GM12878 (cell line): ENCODE measurements at places on chromosomes 2 and 18.

DNA sequence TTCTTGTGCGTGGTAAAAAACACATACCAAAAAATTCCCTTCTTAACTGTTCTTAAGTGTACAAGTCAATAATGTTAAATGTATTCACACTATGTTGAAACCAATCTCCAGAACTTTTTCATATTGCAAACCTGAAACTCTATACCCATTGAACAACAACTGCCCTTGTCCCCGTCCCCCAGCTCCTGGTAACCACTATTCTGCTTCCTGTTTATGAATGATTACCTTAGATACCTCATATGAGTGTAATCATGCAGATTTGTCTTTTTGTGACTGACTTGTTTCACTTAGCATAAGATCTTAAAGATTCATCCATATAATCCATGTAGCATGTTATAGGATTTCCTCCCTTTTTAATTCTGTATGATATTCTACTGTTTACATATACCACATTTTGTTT lies 59.9 kb downstream of the NAT8 start:
- DNase-seq = no peak

GRCh38 chr2:45910473-45911060 lies 259.1 kb downstream of the PRKCE start:
- no peak for DNase-seq

- DNase-seq = no peak
Observed at GRCh38 chr2:138020432-138020831, 56.2 kb downstream of the HNMT start.

GRCh38 chr2:10584843-10585475 lies 104.8 kb downstream of the NOL10 start:
- DNase-seq = no peak

GRCh38 chr2:61328707-61329251 lies 142.1 kb downstream of the USP34 start:
- DNase-seq = no peak

GRCh38 chr2:174535757-174536703 lies 49.2 kb upstream of the GPR155 start:
- DNase-seq = no peak

DNA sequence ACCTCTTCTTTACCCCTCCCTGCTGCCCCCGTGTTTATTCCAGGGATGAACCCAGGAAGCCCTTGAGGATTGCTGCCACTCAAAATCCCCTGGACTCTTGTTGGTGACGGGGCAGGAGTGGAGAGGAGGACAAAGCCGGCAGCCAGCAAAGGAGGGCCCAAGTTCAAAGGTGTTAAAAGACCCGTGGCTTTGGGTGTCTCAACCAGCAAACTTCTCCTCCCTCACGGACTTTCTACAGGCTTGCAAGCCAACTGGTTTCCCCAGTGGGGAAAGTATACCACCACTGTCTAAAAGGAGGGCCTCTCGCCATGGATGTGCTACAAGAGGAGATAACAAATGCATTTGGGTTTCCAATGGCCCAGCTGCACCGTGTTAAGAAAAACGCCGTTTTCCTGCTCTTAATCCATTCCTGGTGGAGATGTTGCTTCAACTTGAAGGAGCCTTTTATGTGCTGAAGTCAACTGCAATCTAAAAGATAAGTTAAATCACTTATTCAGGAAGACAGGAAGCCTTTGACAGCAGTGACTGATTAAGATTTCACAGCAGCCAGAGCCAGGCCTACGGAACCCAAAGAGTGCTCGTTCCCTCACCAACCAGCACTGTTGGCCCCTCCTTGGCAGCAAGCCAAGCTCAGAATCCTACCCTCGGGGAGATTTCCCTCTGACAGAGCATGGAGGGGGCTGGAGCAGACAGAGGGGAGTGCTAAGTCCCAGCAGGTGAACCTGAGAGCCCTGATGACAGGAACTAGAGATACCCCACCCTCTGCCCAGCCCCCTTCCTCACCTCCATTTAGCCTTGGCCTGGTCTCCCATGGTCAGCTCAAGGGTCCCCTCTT lies 57.8 kb downstream of the ZBTB7C start:
- DNase-seq = no peak

- DNase-seq = no peak
Observed at GRCh38 chr18:74589021-74589420, 8.6 kb upstream of the ZNF407 start.

DNA sequence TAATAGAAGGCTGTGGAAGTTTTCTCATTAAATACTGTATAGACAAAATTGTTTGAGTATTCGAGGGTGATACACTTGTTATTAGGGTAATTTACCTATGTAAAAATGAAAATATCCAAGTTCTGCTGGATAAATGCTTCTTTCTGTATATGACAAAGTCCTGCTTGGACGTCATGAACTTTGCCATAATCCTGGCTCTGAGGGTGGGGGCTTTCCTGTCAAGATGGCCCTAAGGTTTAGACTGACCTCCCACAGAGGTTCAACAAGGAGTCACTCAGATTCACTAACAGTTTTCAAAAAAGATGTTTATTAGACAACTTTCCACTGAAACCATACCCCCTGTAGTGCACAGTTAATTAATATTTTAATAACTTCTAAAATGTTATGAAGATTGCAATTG lies 52.5 kb upstream of the NABP1 start:
- no peak for DNase-seq

GRCh38 chr2:112480530-112481049 lies 1.4 kb upstream of the TTL start:
- DNase-seq = no peak

DNA sequence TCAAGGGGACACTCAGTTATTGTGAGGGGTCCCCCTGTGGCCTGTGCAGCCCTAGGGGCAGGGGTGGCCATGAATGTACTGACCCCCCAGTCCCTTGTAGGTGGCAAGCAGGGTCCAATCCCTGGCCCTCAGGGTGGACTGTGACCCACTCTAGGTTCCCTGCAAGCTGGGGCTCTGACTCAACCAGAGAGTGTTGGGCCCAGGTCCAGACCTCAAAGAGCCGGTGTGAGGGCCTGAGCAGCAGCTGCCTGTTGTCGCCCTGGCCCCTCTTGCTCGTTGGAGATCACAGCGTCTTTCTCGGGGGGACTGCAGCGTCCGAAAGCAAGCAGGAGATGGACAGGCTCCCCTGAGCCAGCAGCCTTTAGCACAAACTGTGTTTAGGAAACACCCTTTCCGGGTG lies 66.8 kb upstream of the ATG16L1 start:
- no peak for DNase-seq

- DNase-seq = no peak
Observed at GRCh38 chr2:142217804-142218203, 87.0 kb upstream of the LRP1B start.

- no peak for DNase-seq
Observed at GRCh38 chr2:214593727-214594126, 182.9 kb downstream of the VWC2L start.

- DNase-seq = no peak
Observed at GRCh38 chr2:237588044-237588696, 2.4 kb downstream of the RAB17 start.

GRCh38 chr2:229650901-229651300 lies 63.5 kb downstream of the DNER start:
- DNase-seq = no peak

GRCh38 chr2:46315103-46315890 lies 18.1 kb downstream of the EPAS1 start:
- no peak for DNase-seq

DNA sequence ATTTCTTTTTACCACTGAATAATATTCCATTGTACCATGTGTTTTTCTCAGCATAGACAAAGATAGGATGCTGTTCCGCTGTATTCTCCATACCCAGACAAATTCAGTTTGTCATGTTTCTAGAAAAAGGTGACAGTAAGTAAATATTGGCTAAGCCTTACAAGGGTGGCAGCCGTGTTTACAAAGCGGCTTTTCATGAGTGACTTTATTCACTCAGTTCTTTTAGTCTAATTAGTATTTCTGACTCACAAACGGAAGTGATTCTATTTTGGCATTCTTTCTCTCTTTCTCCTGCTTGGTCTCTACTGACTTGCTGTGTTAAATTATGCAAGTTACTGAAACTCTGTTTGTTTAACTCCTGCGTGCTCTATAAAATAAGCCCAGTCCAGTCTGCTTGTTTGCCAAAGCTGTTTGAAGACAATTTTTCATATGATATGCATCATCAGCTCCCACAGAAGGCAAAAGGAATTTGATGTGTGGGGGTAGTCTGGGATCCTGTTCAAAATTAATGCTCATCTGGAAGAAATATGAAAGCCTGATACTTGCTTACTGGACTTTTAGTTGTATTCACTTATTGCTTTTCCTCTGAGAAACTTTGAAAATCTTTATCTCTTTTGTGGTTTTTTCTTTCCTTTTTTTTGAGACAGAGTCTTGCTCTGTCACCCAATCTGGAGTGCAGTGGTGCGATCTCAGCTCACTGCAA lies 2.3 kb upstream of the PLEKHH2 start:
- DNase-seq = no peak

- DNase-seq = no peak
Observed at GRCh38 chr2:72806280-72806945, 19.4 kb downstream of the EXOC6B start.

DNA sequence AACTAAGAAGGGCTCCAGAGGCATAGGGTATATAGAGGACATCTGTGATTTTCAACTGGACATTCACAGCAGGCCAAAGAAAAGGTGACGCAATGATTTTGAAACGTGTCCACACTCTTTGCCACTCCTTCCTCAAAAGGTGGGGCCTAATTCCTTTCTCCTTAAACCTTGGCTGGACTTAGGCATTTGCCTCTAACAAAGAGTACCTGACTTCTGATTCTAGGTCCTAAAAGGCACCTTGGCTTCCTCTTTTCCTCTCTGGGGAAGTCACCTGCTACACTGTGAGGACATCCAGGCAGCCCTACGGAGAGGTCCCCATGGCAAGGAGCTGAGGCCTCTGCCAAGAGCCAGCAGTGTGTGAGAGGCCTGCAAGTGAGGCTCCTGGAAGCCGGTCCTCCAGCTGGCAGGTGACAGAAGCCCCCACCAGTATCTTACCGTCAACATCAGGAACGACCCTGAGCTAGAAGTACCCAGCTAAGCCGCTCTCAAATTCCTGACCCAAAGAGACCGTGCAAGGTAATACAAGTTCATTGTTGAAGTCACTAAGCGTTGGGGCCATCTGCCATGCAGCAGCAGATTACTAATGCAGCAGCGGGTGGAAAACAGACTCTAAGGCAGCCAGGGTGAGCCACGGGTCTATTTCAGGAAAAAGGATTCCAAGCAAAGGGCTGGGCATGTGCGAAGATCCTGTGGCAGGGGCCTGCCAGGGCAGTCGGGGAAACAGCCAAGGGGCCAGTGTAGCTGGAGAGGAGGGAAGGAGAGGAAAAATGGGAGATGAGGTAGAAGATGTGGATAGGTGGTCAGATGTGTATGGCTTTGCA lies 7.4 kb upstream of the HES6 start:
- no peak for DNase-seq

- DNase-seq = no peak
Observed at GRCh38 chr18:44521668-44522022, 159.0 kb upstream of the SETBP1 start.

DNA sequence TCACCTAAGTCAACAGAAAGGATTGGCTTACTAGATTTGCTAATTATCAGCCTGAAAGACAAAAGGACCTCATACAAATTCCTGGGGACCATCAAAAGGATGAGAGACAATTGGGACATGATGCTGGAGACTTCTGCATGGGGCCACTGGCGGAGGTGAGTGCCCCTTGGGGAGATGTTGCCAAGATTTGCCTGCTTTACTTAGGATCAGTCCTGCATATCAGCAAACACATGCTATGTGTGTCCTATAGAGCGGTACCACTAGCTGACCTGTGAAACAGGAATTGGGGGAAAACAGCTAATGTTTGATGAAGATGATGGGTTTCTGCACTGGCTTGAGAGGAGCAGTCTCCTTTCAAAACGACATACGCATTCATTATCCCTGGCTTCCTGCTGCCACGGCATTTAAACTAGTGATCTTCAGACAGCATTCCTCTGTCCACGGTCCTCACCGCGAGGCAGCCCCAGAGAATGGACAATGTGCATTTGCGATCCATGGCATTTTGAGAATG lies 104.2 kb downstream of the TGIF1 start:
- no peak for DNase-seq

GRCh38 chr2:36088716-36089328 lies 266.8 kb upstream of the CRIM1 start:
- no peak for DNase-seq

DNA sequence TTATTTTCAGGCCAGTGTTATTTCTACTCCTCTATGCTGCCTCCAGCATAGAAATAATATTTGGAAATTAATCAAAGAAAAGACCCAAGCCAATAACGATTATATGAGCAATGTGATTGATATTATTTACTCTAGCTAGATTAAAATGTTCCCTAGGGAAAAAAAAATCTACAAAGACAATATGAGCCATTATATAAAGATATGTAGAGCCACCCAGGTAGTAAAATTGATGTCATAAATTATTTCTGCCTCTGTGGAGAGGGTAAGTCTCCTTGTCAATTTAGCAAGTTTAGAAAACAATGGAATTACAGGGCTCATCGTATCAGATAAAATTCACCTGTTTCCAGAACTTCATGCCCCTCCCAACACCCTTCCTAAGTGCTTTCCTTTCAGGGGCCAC lies 202.9 kb downstream of the RDH14 start:
- no peak for DNase-seq

- DNase-seq = no peak
Observed at GRCh38 chr2:19348692-19349091, 9.7 kb downstream of the OSR1 start.

- DNase-seq = no peak
Observed at GRCh38 chr2:164899121-164899520, 56.2 kb downstream of the SLC38A11 start.

- no peak for DNase-seq
Observed at GRCh38 chr2:102668171-102668570, 48.8 kb downstream of the SLC9A2 start.

DNA sequence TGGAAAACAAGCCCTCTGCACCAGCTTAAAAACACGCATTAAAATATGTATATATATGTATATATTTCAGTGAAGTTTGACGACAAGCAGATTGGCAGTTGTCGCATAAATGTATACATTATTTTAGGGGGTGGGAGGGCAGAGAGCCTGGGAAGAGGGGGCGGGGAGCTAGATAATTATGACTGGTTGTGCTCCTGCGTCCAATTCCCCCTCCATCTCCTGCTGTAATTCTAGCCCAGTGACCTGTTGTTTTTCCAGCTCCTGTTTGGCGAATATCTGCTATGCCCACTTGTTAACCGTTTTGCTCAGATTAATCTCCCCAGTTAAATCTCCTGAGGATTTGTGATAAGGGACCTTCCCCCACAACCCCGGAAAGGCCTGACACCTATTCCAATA lies 656 bp downstream of the UNC80 start:
- DNase-seq = no peak

DNA sequence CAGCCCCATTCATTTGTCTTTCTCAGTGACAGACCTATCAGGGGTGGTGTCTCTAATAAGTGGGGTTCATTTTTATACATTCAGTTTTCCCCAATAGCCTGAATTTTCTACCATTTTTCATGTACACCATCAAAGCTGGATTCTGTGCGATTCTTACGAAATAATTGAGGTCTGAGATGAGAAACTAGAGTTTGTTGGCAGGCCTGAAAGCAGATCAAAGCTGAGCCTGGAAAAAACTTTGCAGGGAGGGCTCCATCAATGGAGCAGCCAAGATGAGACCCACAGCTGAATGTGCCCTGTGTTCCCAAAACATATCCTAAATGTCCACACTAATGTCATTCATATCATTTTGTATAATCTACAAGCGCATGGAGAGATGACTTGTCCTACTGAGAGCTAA lies 4.5 kb upstream of the TMEM200C start:
- DNase-seq = no peak
